ENCODE measurements at places on chromosomes 6 and 20.

GRCh38 chr6:169106176-169106575, 147.5 kb downstream of the THBS2 start:
- no peak for DNase-seq

GRCh38 chr20:62368976-62369814, 2.1 kb upstream of the LAMA5 start:
- no peak for DNase-seq

DNA sequence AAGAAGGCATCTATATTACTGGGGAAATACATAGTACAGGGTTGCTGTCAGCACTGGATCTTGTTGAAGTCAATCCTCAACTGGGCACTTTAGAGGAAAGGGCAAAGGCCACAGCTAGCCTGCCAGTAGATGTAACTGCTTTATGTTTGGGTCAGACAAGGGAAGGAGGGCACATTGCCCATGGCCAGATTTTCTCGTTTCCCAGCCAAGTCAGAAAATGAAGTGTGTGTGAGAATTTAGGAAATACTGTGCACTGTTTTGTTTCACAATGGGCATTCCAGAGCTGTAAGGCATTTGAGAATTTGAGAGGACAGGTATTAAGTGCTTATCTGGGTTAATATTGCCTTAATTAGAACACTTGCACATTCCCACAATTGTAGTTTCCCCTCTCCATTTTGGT, 183.9 kb upstream of the MCHR2 start:
- DNase-seq = no peak

- no peak for DNase-seq
These were observed 407.7 kb upstream of the JARID2 start for GRCh38 chr6:14838133-14838583.

DNA sequence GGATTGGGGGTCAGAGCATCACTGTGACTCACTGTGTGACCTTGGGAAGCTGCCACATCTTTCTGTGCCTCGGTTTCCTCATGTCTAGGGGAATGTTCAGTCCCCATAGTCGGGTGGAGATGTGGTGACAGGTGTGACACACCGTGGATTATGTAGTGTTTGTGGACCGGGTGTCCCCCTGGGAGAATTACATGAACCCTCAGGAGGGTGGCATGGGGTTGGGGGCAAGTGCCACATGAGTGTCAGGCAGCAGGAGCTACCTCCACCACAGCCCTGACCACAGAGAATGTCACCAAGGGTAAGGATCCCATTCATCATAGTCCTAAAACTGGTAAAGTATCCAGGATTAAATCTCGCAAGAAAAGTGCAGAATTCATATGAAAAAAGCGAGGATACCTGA, 23.2 kb downstream of the SUN5 start:
- DNase-seq = no peak

DNA sequence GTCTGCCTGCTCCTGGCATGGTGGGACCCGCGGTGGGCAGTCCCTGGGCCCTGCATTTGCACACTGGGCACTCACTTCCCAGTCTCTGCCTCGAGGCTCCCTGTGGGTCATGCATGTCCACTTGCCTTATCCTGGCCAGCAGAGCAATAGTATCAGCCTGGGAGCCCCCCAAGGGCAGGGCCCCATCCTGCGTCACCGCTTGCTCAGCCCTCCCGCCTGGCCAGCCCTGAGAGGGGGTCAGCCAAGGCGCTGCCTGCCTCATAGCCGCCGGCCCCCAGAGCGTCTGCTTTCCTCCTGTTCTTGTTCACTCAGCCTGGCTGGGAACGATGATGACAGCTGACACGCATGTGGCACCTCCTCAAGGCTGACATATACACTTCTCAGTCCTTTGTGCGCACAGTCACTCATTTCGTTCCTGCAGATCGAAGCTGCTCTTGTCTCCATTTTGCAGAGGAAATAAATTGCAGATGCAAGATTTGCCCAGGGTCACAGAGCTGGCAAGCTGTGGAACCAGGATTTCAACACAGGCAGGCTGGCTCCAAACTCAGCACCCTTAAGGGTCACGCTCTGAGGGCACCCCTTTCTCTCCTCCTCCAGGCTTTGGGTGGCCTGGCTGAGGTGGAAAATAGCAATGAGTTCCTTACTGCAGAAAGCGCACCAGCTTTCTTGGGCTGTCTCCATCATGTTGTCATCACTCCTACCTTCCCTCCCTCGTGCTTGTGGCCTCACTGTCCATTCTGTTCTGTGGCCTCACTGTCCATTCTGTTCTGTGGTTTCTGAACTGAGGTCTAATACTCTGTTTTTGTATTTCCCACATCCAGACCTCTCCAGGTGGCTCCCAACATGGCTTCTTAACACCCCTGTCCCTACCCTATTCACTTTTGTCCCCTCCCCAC, 17.2 kb downstream of the KCNK17 start:
- DNase-seq = no peak

DNA sequence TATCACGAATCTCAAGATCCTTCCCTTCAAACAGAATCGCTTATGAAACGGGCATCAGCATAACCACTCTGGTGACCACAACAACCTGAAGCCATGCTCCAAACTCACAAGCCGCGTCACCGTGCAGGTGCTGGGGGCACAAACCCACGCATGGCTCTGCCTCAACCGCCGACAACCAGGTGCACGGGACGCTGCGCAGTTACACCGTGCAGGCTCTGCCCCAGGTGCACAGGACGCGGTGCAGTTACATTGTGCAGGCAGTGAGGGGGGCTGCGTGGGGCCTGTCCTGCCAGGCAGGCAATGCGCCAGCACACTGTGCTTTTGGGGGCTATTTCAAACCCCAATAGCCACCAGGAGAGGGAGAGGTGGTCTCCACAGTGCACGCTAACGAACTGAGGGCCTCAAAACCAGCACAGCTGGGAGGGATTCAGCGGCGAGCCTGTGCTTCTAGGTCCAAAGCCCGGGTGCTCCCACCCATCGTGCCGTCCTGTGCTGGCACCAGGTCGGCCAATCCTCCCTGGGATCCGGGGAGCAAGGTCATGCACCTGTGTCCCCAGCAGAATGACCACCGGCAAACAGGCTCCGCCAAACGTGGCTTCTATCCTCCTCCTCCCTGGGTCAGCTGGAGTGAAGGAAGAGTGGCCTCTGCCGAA, 35.8 kb downstream of the ZBTB46 start:
- DNase-seq = no peak

GRCh38 chr20:15012566-15012965, 675.2 kb upstream of the FLRT3 start:
- DNase-seq = no peak

DNA sequence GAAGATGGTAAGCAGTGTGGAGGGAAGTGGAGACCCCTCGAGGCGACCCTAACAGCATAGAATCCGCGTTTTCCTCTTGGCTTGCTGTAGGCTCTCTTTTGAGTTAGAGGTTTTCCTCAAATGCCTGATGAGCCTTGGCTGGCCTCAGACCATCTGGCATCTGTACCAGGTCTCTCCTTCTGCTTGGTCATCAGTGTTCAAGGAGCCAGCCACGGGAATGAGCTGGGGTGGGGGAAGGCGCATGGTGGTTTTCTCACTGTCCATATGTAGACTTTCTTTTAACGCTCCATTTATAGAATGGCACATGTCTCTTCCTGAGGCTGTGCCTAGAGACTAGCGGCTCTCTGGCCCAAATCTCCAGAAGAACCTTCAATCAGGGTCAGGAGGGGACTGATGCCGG, 8.1 kb upstream of the GUCA1A start:
- DNase-seq = no peak

DNA sequence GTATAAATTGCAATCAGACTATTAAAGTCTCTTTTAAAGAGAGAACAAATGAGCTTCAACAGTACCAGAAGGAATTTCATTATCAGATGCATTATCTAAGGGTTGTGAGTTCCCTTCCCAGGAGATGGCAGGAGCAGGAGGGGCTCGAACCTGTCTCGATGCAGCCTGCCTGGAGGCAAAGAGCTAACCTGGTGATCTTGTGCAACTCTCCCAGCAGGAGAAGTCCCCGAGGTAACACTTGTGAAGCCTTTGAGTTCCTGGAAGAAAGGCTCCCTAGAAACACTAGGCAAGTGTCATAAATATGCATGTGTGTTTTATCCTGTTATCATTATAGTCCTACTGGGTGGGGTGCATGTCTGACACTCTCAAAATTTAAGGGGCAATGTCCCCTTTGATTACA, 232.2 kb upstream of the ARID1B start:
- no peak for DNase-seq

DNA sequence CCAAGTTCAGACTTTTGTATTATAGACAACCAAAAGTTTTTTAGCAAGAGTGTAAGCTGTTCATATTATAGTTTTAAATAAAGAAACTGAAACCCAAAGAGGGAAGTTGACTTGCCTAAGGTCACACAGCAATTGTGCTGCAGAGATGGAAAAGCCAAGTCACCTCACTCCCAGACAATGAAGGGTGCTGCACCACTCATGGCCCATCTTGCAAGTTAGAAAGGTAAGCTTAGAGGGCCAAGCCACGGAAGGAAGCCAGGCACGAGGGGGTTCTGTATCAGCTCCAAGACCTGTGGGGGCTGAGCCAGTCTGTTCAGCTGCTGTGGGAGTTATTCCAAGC, 860 bp downstream of the DEFB124 start:
- no peak for DNase-seq

GRCh38 chr6:82017773-82018172, 229.8 kb downstream of the IBTK start:
- DNase-seq = no peak

DNA sequence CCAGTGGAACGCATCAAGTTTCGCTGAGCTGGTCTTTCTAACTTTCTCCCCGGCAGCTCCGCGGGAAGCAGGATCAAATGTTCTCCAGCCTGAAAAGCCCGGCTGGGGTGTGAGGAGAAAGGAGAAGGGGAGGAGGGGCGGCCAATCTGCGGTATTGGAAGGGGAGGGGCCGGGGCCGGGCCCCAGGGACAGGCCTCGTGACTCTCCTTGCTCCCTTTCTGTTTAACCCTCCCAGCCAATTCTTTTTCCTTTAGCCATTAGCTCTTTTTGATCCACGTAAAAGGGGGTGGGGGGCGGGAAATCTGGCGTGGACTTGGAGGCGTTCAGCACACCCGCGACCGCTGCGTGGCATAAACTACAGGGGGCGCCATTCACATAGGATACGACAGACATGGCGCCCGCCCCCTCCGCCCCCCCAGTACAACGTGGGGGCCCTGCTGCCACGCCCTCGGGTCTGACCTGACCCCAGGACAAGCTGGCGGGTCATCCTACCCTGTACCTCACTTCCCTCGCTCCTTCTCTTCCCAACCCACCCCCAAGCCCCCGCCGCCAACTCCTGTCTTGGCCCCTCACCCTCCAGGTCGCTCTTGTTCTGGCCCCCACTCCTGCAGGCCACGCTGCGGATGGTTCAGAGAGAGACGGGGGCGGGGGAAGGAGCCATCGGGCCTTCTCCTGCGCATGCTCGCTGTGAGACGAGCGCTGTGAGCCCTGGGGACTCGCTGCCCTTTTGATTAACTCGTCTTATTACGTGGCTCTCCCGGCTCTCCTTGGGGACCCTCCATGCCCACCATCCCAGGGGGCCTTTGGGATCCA, 7.8 kb upstream of the MDGA1 start:
- peak; percentile 64 for DNase-seq

DNA sequence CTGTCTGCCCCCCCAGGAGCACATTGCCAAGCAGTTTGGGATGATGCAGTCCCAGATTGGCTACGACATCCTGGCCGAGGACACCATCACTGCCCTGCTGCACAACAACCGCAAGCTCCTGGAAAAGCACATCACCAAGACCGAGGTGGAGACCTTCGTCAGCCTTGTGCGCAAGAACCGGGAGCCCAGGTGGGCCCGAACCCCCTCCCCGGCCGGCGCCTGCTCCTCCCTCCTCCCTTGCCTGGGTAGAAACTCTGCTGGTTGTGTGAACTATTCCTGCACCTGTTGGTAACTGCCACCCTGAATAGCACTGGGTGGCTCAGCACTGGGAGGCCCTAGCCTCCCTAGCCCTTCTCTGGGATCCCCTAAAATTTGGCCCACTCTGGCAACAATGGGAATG, 43.7 kb downstream of the UQCC2 start:
- DNase-seq = no peak

GRCh38 chr20:37981568-37981967, 51.7 kb downstream of the TTI1 start:
- DNase-seq = no peak

- DNase-seq = no peak
These were observed at the start of gene NRN1 for GRCh38 chr6:6006428-6007365. Gene NRN1 (minus strand): TSS chr6:6006925. CDS start chr6:6006749, 176 bp downstream.

DNA sequence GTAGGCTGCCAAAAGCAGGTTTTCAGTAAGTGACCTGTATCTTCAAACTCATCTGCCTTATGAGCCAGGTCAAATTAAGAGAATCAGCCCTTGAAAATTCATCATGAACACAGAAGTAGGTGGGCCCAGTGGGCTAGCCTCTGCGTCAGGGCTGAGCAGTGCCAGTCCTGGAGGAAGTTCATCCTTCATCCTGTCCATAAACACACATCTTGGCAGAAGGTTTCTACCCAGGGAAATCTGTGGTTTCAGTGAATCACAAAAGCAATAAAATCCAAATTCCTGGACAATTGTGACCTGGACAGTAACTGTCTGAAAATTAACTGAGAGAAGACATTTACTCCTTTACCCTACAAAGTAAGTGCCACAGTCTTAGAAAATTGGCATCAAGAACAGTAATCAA, 72.4 kb downstream of the ATG5 start:
- no peak for DNase-seq
